ENCODE measurements at places on chromosomes 2 and 18.

DNA sequence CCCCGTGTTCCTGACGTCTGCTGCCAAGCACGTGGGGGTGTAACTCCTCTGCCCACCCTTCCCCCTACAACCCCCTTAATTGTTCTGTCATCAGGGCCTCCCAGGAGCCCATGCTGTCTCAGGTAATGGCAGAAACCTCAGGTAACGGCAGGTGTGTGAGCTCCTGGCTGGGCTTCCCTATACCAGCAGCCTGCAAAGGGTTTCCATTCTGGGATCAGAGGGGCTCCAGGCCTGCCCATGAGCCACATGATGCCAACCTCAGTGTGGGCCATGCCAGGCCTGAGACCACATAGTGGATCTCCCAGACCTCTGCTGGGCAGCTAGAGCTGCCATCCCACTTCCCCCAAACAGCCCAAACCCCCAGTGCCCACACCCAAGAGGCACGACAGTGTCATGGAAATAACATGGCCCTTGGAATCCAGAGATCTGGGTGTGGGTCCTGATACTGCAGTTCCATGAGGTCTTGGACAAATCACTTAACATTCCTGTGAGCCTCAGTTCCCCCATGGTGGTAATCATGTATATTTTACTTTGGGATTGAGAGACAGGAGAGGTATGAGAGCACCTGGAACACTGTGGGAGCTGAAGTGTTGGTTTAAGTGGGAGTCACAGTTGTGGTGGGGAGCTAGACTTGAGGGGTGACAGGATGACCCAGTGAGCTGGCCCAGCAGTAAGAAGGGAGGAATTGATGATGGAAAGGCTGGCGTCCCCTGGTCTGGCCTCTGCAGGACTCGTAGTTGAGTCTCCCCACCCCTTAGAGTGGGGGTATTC is 59.6 kb downstream of the ATOH8 start:
- no peak for DNase-seq

DNA sequence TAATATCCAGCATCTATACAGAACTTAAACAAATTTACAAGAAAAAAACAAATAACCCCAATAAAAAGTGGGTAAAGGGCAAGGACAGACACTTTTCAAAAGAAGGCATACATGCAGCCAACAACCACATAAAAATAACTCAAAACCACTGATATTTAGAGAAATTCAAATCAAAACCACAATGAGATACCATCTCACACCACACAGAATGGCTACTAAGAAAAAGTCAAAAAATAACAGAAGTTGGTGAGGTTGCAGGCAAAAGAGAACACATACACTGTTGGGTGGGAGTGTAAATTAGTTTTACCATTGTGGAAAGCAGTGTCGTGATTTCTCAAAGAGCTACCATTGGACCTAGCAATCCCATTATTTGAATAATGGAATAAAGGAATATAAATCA is 1973.9 kb upstream of the LRRTM1 start:
- DNase-seq = no peak

DNA sequence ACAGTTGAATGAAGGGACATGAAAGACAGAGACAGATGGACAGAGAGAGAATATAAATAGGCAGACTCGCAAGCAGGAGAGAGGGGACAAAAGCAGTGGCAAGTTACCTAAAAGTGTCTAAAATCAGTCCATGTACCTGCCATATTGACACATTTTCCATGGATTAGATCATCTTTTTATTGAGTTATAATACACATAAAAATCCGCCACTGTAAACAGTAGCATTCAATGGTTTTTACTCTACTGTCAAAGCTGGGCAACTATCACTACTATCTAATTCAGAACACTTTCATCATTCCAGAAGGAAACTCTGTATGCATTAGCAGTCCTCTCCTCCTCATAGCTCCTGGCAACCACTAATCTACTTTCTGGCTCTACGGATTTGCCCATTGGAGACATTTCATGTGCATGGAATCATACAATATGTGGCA is 10.1 kb downstream of the CFAP210 start:
- DNase-seq = no peak

DNA sequence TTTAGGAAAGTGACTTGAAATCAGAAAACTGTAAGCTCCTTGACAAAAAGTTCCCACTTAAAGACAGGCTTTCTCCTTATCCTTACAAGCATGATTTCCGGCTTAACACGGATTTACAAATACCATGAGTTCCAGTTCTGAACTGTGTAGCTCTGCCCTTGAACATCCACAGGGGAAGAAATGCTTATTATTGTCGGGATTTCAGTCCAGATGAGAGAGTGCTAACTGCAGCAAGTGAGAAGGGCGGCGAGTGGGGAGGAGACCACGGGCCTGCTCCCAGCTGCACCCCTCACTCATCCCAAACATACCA is 73.1 kb downstream of the LRRC30 start:
- DNase-seq = no peak

GRCh38 chr18:55321265-55322177 is 266.5 kb downstream of the TCF4 start:
- peak; percentile 74 for DNase-seq

DNA sequence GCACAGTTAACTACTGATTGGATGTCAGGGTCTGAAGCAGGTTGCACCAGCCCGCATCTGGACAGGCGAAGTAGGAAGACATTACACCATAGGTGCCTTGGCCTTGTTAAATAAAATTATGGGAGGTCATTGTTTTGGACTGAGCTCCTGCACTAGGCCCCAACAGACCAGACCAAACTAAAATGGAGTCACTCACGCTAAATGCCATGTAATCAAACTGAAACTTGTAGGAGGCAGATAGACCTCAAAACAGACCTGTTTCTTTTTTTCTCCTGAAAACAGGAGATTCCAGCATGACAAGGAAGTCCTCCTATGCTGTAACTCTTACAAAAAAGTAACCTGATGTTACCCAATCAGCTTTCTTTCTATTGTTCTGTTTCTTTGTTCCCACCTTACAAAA is 15.5 kb upstream of the NFU1 start:
- DNase-seq = no peak

DNA sequence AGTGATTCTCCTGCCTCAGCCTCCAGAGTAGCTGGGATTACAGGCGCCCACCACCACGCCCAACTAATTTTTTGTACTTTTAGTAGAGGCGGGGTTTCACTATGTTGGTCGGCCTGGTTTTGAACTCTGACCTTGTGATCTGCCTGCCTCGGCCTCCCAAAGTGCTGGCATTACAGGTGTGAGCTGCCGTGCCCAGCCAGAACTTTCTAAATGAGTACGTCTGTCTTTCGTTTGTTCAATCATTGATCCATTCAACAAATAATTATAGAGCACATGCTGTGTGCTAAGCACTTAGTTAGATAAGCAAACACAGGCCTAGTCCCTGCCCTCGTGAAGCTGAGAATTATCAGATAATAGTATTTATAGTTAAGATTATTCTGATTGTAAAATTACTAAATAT is 56.5 kb downstream of the TTC39C start:
- DNase-seq = peak; percentile 51

All from NCI-H774 (cell line).